ENCODE measurements at places on chromosomes 1 and 21.

- DNase-seq, result no peak
These were observed 159.1 kb upstream of the KCNK2 start for GRCh38 chr1:214923278-214923915.

DNA sequence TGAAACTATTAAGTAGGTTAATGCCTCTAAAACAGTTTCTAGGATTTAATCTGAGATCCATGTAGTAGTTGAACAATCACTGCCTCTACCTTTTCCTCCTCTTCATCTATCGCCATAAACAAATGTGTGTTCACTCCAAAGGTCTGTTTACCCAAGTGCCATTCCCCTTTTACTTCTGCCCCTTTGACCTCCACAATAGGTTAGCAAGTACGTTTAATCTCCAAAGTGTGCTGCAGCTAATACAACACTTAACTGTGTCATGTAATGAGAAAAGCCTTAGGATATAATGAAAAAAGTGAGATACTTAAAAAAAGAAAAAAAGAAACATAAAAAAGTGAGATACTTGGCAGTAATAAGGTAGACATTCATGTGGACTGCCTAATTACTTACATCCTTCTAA lies 28.2 kb downstream of the GPBP1L1 start:
- no peak for DNase-seq

DNA sequence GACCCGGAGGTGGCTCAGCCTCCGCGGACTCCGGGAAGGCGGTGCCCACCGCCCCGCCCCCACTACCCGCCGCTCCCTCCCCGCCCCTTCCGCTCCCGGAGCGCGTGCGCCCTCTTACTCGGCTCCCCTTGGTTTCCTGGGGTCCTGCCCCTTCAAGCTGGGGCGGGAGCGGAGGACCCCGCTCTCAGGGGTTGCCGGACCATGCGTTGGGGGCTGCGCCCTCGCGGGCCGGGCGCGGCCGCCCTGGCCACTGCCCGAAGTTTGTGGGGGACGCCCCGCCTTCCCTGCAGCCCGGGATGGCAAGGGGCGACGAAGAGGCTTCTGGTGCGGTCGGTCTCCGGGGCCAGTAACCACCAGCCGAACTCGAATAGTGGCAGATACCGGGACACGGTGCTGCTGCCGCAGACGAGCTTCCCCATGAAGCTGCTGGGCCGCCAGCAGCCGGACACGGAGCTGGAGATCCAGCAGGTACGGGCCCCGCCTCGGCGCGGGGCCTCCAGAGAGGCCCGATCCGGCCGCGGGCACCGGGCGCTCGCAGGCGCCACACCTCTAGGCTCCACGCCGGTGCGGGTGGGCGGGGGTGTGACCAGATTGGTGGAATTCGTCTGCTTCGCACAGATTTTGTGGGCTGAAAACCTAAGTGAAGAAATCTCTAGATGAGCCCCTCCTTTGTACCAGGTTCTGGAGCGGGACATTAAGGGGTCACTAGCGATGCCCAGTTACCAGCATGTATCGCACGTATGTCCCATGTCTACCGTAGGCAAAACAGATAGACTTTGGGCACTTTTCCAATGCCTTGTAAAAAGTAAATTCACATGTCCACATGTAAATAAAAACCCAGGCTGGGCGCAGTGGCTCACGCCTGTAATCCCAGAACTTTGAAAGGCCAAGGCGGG lies at the start of gene IARS2:
Gene IARS2 (plus strand): TSS at position 117 of the 896 bp plus-strand sequence. CDS start 85 bp downstream, at position 202.
- DNase-seq, result peak; percentile 91

DNA sequence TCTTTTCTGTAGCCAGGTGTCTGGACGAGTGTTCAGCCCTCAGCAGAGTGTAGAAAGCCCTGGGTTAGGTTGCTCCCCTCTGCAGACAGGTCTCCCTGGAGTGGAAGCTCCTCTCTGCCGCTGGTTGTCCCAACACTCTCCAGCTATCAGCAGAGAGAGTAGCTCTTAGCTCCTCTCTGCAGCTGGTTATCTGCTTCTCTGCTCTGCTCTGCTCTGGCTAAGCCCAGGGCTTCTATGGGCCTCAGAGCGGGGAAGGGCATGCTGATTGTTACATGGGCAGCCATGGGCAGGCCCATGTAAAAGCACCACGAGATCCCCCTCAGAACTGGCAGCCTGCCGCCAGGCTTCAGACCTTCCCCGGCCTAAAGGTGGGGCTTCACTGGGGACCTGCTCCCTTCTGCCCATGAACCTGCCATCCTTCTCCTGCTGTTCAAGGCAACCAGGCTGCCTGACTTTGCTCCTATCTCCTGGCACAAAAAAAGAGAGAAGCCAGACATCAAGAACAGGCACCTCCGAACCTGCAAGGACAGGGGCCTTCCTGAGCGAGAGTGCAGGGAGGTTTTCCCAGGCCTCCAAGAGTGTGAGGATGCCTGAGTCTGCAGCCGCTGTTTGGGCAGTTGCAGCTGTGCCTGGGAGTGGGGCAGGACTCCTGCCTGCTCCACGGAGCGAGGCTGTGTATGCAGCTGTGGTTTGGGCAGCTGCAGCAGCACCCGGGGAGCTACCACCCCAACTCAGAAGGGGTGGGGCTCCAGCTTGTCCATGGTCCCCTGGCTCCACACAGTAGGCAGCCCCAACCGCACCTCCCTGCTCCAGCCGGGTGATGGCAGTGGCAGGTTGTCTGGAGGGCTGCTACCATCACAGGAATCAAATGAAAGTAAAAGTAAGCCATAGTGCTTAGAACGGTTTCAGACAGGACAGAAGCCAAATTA lies 973.7 kb downstream of the LTN1 start:
- no peak for DNase-seq

DNA sequence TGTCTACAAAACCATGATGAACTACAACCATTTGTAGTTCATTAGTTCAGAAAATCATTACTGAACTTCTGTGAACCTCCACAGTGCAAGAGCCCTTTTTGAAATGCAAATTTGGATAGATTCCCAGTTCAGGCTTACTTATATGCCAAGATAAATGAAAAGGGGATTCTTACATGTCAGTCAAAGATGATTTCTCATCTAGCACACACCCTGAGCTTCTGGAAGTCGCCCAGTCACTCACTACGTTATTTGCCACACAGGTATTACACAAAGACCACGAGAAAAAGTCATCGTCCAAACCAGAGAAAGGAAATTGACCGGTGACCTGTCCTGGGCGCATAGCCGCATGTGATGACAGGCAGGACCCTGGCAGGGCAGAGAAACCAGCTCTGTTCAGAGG lies 41.8 kb downstream of the ETS2 start:
- DNase-seq, result no peak

DNA sequence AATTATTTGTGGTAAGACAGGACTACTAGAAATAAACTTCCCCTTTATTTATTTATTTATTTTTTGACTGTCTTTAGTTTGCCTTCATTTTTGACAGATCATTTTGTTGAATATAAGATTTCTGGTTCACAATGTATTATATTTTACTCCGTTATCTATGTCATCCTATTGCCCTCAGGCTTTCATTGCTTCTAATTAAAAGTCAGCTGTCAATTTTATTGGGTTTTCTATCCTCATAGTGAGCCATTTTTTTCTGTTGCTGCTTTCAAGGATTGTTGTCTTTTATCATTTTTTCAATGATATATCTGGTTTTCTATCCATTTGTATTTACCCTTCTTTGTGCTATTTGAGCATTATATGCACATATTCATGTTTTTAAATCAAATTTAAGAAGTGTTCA lies 866.2 kb downstream of the LRRIQ3 start:
- no peak for DNase-seq

- no peak for DNase-seq
These were observed 51.5 kb upstream of the WNT2B start for GRCh38 chr1:112457241-112457640.

- no peak for DNase-seq
These were observed 100.5 kb downstream of the UBR4 start for GRCh38 chr1:19109545-19109944.
